Fibroblast of skin of right biceps (primary cell): ENCODE measurements at places on chromosomes 4 and X.

DNA sequence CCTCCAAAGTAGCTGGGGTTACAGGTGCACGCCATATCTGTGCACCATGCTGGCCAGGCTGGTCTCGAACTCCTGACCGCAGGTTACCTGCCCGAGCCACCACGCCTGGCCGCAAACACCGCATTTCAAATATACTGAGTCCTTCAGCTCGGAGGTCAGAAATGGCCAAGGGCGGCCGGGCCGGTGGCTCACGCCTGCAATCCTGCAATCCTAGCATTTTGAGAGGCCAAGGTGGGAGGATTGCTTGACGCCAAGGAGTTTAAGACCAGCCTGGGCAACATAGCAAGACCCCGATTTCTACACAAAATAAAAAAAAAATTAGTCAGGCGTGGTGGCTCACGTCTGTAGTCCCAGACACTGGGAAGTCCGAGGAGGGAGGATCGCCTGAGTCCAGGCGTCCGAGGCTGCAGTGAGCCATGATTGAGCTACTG is 71.9 kb upstream of the PPP2R3B start:
- DNase-seq = no peak

- DNase-seq = no peak
Measured at GRCh38 chrX:136697156-136697555, 49.2 kb downstream of the CD40LG start.

DNA sequence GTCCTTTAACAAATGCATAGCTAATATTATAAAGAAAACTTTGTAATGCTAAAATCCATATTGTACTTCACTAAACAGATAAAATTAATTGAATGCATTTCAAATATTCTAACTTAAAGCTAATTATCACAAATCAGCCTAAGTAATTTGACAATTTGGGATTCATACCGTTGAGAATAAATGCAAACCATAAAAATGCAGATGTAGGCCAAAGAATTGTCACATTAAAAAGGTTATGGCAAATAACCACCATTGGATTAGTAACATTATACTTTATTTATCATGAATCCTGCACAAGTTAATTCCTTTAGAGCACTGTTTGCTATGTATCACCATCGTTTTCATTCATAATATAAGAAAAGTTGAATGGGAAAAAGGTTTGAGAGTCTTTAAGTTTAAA is 301.0 kb downstream of the LDB2 start:
- DNase-seq = no peak

GRCh38 chrX:9729171-9729885 is 36.3 kb downstream of the GPR143 start:
- DNase-seq = no peak

DNA sequence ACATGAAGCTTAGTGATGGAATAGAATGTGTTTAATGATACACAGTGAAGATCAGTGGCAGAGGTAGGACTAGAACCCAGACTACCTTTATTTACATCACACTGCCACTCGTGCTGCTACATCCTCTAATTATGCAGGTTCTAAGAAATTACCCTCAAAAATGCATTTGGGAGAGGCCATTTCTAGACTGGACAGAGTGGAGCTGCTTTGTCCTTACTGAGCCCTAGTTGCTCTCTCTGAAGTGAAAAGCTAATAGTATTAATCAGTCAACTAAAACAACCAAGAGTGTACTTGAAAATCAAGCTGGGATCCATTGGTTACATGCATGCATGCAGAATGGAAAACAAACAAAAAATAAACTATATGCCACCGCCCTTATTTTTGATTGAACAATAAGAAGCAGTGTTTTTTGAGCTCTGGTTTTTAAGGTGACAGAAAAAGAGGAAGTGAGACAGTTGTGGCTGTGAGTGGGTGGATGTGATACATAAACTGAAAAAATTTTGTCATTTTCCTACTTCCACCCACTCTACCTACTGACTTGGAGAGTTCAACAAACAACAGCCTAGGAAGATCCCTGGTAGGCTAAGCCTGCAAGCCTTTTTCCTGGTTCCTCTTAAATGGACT is 6.8 kb upstream of the VSIG4 start:
- no peak for DNase-seq

GRCh38 chrX:118694638-118695037 is 32.8 kb upstream of the IL13RA1 start:
- DNase-seq = peak; percentile 21

DNA sequence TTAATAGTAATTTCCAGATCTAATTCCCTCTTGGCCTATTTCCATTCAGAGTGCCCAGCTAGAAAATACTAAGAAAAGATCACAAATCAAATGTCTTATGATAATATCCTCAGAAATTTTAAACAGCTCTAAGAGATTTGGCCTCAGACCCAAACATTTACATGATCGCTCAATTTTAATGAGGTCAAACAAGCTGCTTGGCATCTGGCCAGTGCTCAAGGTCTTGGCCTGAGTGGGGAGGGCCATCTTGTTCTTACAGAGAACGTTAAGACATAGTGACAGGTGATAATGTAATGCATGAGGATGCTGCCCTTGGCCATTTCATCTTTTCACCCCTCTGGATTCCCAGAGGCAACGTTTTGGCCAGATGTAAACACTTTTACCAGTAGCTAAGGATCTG is 159.2 kb upstream of the SLC7A11 start:
- no peak for DNase-seq

DNA sequence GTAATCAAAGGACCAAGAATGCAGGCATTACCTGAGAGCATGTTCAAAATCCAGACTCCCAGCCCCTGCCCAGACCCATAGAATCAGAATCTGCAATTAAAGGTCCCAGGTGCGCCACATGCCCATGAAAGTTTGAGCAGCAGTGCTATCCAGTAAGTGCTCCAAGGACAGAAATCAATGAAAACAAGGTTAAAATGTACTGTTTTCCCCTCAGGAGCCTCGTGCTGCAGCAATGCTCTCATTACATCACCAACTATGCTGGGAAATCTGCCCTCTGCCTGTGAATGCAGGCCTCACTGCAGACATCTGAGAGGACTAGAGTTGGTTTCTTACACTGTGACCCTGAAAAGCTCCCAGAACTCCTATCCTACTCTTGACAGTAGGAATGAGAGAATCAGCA is 21.1 kb downstream of the ANXA5 start:
- no peak for DNase-seq

GRCh38 chr4:176065435-176066291 is at the start of gene WDR17:
TSS of gene WDR17 (plus strand) at chr4:176065841. CDS start at chr4:176111581, 45,740 bp downstream.
- peak; percentile 84 for DNase-seq
